Central memory CD8-positive, alpha-beta T cell (primary cell): ENCODE measurements at places on chromosomes 3 and 15.

GRCh38 chr3:177960014-177960413 is 576.2 kb upstream of the KCNMB2 start:
- DNase-seq, result no peak
- no peak overlapping the region for H3K27ac ChIP-seq
- no peaks in the 10 kb centered on the region for H3K36me3 ChIP-seq
- no peak overlapping the region for H3K4me3 ChIP-seq
- H3K27me3 ChIP-seq, result peaks cover 6% of the 10 kb centered on the region
- H3K4me1 ChIP-seq, result no peaks in the 10 kb centered on the region

- H3K27ac ChIP-seq, result no peak overlapping the region
- H3K4me1 ChIP-seq, result peaks cover 5% of the 10 kb centered on the region
- H3K36me3 ChIP-seq, result no peaks in the 10 kb centered on the region
- no peak overlapping the region for H3K4me3 ChIP-seq
- no peaks in the 10 kb centered on the region for H3K27me3 ChIP-seq
These were observed 636.0 kb upstream of the TBL1XR1 start for GRCh38 chr3:177833332-177833731.

GRCh38 chr3:44584646-44585501 is at the start of gene ZNF660:
Gene ZNF660, plus strand, starts transcription at chr3:44584964. Its CDS starts 9,230 bp downstream, at chr3:44594194.
- H3K27ac ChIP-seq, result no peak within 1 kb of the TSS
- peaks cover 64% of the 10 kb centered on the region for H3K27me3 ChIP-seq

DNA sequence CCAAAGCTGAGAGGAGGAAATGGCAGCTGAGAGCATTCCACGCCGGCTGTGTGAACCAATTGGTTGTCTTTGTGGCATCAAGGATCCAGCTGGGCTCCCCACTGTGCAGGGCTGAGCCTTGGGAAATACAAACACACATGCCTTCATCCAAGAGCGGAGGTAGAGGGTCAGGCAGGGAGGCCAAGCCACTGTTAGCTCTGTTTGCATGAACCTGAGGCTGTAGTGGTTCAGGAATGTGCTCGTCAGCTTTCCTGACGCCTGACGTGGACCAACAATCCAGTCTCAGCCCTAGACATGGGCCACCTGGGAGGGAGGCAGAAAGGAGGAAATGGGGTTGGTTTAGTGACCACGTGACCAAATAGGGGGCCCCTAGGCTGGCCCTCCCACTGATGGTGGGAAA is 276.9 kb downstream of the TLE3 start:
- no peak for DNase-seq
- no peaks in the 10 kb centered on the region for H3K36me3 ChIP-seq
- no peaks in the 10 kb centered on the region for H3K4me1 ChIP-seq
- H3K4me3 ChIP-seq, result no peak overlapping the region
- H3K27ac ChIP-seq, result no peak overlapping the region
- H3K27me3 ChIP-seq, result no peaks in the 10 kb centered on the region

DNA sequence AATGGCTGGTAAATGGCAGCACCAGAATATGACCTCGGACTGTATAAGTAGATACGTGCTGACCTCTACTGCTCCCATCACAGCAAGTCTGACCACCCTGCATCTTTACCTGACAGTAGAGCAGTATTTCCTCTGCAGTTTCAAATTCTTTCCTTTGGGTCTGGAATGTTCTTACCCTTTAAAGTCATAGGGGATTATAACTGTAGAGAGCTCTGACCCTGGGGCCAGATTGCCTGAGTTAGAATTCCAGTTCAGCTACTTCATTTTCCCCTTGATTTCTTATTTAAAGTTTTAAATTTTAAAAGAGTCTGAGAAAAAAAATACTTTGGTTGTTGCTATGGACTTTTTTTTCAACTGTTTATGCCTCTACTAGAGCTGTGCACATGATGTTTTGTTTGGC is 237.7 kb downstream of the NR1D2 start:
- H3K27me3 ChIP-seq, result no peaks in the 10 kb centered on the region
- H3K4me3 ChIP-seq, result no peak overlapping the region
- H3K4me1 ChIP-seq, result no peaks in the 10 kb centered on the region
- no peak for DNase-seq
- H3K36me3 ChIP-seq, result no peaks in the 10 kb centered on the region
- no peak overlapping the region for H3K27ac ChIP-seq

GRCh38 chr3:160486459-160486869 is 36.9 kb upstream of the TRIM59 start:
- no peak overlapping the region for H3K4me3 ChIP-seq
- no peak overlapping the region for H3K27ac ChIP-seq
- peaks cover 6% of the 10 kb centered on the region for H3K4me1 ChIP-seq
- DNase-seq, result no peak
- H3K36me3 ChIP-seq, result no peaks in the 10 kb centered on the region
